ENCODE measurements at places on chromosomes 5 and 9.

DNA sequence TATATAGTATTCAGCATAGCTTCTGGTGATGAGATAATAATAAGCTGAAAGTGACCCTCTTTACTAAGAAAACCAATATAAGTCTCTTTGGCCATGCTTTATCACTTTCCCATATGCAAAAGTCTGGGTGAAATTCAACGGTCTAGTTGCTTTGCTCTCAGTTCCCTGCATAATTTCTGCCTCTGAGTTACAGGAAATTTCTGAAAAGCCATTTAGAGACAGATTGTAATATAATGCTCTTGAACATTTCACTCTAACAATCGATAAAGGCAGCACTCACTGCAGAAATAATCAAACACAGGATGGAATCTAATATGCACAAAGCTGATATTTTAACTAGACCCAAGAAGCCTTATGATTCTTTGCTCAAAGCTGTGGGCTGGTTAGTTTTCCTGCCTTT, 100.1 kb upstream of the LIFR start:
- DNase-seq = no peak

- no peak for DNase-seq
Measured at GRCh38 chr9:72211047-72211446, 61.8 kb downstream of the GDA start.

- no peak for DNase-seq
Measured at GRCh38 chr9:89528540-89528939, 30.6 kb upstream of the SEMA4D start.

GRCh38 chr9:124940894-124941678, at the start of gene GOLGA1:
TSS of gene GOLGA1 (minus strand) at chr9:124941083. CDS start at chr9:124938711, 2,372 bp downstream.
- peak; percentile 80 for DNase-seq

DNA sequence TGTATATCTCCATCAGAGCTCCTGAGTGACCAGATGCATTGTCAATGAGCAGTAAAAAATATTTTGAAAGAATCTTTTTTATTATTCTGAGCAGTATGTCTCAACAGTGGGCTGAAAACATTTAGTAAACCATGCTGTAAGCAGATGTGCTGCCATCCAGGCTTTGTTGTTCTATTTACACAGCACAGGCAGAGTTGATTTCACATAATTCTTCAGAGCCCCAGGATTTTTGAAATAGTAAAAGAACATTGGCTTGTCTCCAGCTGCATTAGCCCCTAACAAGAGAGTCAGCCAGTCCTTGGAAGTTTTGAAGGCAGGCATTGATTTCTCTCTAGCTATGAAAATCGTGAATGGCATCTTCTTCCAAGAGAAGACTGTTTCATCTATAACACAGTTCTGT, 25.2 kb upstream of the ENTREP1 start:
- DNase-seq = no peak

- no peak for DNase-seq
Measured at GRCh38 chr9:133906932-133907910, 84.9 kb downstream of the VAV2 start.
